ENCODE measurements at places on chromosomes 6 and 20.

GRCh38 chr6:128508588-128509296, 11.7 kb downstream of the PTPRK start:
- no peak for DNase-seq

GRCh38 chr6:121912905-121913304, 477.5 kb downstream of the GJA1 start:
- no peak for DNase-seq

- DNase-seq = no peak
Observed at GRCh38 chr20:771741-772464, 3.6 kb upstream of the SLC52A3 start.

DNA sequence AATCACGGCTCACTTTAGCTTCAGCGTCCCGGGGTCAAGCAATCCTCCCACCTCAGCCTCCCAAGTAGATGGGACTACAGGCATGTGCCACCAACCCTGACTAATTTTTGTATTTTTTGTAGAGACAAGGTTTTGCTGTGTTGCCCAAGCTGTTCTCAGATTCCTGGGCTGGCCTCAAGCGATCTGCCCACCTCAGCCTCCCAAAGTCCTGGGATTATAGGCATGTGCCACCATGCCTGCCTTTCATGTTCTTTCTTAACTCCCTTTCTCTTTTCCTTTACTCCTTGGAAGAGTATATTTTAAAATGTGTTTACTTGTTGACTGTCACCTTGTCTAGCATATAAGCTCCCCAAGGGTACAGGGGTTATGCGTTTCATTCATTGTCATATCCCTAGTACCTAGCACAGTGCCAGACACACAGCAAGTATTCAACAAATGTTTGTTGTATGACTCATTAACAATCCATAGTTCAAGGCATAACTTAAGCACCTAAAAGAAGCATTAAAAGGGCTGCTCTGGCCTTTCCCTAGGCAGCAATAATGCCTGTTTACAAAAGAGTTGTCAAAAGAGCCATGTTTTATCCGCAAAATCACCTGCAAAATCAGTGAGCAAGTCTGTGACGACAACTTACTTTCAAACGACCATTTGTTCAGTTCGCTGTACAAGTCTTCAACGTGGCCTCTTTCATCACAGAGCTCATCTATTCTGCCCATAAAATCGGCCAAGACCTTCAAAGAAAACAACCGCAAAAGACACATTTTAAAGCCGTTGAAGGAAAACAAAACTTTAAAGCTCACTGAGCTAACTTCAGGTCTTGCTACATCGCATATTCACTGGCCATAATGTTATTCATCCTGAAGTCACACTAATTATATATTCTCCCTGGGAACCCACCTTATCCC, 4.6 kb downstream of the CYP24A1 start:
- DNase-seq = no peak

DNA sequence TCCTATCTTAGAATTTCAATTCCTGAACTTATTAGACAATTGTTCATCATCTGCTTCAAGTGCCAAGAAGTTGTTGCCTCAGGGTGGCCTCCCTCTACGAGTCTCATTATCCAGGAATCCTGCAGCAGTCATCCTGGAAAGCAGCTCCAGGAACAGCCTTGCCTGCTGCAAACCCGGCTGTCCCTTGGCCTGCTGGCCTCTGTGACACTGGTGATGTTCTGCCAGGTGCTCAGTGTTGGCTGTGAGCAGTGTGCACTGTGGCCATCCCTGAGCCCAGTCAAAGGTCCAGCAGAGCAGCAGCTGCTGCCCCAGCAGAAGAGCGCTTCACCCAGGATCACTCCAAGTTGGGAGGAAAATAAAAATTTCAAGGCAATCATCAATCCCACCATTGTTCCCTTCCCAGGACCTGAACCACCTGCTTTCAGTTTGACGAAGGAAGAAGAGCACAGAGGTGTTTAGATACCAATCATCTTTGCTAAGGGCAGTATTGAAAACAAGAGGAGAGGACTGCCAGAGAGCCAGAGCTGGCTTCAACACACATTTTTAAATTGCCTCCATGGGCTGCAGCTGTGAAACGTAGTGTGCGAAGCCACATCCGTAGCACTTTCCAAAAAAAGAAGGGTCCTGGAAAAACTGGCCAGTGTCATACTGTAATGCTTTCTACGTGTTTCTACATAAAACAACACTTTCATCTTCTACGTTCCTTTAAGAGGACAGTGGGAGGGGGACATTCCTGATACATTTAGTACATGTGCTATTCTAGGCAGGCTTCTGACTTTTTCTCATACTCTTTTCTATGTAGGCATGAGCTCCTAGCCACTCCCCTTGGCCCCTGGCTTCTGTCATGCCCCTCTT, 7.2 kb upstream of the FAM50B start:
- DNase-seq = no peak

DNA sequence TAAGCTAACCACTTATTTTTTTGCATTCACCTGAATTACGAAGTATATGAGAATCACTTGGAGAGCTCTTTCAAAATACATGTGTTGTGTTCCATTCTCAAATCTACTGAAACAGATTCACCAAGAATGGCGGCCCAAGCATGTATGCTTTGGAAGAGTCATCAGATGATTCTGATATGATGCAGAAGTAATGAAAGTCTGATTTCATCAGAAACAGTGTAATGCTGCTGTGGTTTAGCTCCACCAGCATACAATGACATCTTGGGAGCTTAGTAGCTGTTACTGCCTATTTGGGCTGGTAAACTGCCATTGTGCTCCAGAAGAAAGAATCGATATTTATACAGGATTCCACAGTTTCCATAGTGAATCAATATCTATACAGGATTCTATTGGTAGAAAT, 52.9 kb downstream of the UBR2 start:
- DNase-seq = peak; percentile 41

DNA sequence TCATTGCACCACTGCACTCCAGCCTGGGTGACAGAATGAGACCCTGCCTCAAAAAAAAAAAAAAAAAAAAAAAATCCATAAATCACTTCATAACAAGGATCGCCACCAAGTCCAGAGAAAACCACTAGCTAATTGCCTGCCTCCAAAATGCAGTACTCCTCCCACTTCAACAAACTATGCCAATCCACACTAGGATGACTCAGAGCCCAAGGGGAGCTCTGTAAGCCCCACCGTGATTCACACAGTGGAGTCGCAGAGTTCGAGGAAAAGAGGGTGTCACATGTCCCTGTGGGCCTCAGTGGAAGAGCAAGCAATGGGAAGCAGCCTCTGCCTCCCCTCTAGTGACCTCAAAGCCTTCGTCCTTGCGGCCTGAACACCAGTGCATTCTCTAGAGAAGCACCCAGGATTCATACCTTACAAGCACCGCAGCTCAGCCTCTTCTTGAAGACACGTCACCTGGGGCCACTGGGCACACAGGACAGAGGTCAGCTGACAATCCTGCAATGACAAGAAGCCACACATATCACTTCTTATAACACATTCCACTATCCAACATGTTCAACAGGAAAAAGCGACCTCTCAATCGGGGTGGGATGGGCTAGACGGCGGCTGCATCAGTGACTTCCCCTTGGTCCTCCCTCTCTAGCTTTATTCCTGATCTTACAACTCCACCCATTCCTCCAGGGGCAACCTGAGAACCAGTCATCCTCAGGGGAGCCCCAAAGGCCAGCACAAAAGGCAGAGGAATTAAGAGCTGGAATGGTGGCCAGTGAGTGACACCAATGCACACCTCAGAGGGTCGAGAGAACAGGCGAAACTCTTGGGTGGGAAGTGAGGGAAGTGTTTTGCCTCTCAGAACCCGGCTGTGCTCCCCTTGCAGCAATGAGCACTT, 8.9 kb downstream of the SNHG17 start:
- DNase-seq = no peak

GRCh38 chr6:30192076-30192475, 21.1 kb downstream of the TRIM26 start:
- no peak for DNase-seq

DNA sequence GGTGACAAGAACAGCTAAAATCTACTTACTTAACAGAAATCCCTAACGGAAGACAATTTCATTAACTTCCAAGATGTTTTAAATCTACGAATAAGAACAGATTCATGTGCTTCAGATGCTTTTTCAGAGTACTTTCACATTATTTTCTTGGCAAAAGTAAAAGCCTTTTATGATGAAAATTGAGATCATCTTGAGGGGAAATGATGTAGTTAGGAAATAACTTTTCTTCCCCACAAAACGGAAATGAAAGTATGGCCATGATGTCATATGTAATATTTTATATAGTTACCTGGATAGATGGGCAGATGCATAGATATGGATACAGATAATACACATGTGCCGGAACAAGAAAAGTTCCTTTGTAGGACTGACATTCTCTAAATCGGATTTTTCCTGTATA, 32.8 kb downstream of the SASH1 start:
- no peak for DNase-seq

DNA sequence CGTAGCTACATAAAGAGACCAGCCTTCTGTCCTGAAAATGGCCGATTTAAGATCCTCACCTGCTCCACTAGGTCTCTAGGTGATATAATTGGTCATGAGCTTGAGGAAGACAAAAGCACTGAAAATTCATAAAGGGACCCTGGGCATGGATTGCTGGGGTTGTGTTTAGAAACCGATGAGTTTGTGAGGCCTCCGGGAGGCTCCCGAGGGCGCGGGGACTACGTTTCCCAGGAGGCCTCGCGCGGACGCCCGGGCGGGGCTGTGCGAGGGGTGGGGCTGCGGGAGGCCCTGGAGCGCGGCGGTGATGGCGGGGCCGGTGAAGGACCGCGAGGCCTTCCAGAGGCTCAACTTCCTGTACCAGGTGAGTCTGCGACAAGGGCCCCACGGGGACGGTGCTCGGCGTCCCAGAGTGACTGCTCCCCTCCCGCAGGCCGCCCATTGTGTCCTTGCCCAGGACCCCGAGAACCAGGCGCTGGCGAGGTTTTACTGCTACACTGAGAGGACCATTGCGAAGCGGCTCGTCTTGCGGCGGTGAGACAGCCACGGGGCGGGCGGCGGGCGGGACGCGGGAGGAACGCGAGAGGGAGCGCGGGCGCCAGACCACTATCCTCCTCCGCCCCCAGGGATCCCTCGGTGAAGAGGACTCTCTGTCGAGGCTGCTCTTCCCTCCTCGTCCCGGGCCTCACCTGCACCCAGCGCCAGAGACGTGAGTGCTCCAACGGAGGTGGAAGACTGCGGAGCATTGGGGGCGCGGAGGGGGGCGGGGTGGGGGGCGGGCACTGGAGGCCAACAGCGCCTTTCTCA, at the start of gene RPP21:
RPP21 (plus strand) TSS at position 289 of the 804 bp plus-strand sequence; CDS start at position 305, 16 bp downstream.
- DNase-seq = peak; percentile 89

DNA sequence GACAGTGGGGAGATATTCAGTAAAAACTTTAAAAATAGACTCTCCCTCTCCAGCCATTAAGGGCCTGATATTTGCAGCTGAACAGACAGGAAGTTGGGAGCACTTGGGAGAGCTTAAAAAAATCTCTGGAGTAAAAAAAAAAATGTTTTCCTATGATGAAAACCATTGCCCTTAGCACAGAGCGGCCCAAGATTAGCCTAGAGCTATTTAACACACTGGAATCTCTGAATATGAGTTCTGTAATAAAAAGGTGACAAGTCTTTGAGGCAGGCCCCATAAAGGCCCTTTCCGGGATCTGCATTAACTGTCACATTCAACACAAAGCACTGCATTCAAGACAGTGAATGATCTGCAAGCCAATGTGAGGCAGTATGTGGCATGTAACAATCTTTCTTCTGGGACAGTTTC, 393.7 kb downstream of the ZFAND3 start:
- no peak for DNase-seq

DNA sequence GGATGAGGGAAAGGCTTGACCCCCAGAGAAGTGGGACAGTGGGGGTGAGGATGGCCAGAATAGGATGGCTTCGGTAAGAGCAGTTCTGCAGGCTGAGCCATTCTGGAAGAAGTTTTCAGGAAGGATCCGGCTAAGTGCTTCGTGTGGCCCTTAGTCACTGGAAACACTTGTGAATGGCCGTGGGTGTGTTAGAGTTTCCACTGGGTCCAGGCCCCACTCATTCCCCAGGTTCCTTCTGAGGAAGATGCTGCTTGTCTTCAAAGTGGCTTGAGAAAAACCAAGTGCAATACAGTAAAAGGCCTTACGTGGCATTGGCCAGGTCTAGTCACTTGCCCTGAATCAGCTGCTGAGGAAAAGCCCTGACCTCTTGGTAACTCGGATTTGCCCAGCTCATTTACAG, 27.9 kb downstream of the MANBAL start:
- no peak for DNase-seq

- DNase-seq = no peak
Observed at GRCh38 chr6:3535033-3535775, 78.4 kb upstream of the SLC22A23 start.

DNA sequence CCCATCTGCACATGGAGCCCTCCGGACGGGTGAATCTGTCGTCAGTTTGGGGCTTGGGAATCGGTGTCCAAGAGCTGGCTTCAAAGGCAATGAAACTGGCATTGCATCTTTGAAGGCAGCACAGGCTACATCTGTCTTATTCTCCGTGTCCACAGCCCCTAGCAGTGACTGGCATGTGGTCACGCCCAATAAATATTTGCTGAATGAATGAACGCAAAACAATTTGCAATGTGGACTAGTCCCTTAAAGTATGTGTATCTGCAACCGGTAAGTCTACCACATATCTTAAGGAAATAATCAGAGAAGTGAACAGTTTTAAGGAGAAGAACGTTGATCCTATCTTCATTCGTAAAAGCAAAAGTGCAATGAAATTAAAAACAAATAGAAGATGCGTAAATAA, 8.0 kb upstream of the PMEPA1 start:
- no peak for DNase-seq

GRCh38 chr6:12103158-12103557, 91.0 kb downstream of the HIVEP1 start:
- no peak for DNase-seq

GRCh38 chr6:2522521-2522920, 228.2 kb downstream of the MYLK4 start:
- DNase-seq = no peak

DNA sequence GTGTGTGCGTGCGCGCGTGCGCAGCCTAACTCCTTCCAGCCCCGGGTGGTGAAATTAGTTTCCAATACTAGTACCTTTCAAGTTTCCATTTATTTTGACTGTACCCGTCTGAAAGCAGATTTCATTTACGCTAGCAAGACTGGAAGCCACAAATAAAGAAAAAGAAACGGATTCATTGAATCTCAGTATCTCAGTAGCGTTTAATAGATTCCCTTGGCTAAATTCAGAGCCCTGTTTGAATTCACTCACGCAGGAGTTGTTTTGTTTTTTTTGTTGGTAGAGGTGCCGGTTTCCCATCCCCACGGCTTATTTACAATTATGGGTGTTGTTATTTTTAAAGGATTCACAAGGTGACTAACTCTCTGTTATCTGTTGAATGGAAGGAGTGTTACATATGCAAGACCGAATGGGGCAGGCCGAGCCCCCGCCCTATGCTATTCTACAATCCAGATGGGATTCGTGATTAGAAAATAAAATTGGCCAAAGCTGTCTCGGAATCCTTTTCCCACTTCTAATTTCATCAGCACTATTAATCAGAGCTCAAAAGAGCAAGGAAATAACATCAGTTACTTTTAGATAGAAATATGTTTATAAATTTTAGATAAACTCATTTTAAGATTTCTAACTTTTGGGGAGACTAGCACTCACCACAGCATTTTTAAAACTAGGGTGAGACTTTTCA, 2.3 kb upstream of the INSM1 start:
- DNase-seq = no peak

- DNase-seq = no peak
Observed at GRCh38 chr6:13405961-13406477, 77.7 kb upstream of the TBC1D7 start.

GRCh38 chr6:34934516-34934915, 45.5 kb downstream of the ANKS1A start:
- no peak for DNase-seq

- DNase-seq = no peak
Observed at GRCh38 chr20:32078791-32079190, 26.7 kb downstream of the HCK start.

- no peak for DNase-seq
Observed at GRCh38 chr6:80967609-80968008, 784.9 kb downstream of the TENT5A start.

GRCh38 chr6:131103901-131104300, 31.4 kb upstream of the AKAP7 start:
- DNase-seq = no peak
